ENCODE measurements at places on chromosomes 11 and 22.

- no peak for DNase-seq
Measured at GRCh38 chr22:27175021-27175838, 517.8 kb downstream of the MIAT start.

- DNase-seq, result peak; percentile 3
Measured at GRCh38 chr11:30617762-30618161, 31.6 kb upstream of the MPPED2 start.

GRCh38 chr11:42345933-42346332 is 886.5 kb upstream of the LRRC4C start:
- no peak for DNase-seq

DNA sequence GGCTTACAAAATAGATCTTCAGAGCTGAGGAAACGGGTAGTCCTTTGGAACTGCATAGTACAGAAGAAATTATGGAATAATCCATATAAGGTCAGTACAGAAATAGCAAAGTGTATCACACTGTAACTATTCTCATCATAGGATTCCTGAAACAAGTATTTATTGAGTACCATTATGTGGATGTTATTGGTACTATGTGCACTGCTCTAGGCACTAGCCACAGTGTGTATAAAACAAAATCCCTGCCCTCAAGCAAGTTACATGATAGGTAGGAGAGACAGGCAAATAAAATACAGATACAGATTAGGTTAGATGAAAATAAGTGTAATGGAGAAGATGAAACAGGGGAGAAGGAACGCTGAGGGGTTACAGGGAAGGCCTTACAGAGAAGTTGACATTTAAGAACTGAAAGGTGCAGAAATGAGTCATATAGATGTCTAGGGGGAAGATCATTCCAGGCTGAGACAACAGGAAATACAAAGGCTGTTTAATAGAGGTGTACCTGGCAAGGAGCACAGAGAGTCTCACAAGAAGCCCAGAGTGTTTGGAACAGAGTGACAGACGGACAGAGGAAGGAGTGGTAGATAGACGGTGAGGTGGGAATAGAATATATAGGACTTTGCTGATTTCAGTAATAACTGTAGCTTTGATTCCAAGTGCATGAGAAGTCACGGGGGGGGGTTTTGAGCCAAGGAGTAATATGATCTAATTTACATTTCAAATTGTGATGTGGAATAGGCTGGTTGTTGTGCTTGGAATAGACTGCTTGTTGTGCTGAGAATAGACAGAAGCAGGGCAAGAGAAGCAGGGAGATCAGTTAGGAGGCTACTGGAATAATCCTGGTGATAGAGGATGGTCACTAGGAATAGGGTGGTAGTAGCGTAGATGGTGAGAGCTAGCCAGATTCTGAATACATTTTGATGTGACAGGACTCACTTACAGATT is 13.7 kb downstream of the RNF141 start:
- DNase-seq, result no peak

DNA sequence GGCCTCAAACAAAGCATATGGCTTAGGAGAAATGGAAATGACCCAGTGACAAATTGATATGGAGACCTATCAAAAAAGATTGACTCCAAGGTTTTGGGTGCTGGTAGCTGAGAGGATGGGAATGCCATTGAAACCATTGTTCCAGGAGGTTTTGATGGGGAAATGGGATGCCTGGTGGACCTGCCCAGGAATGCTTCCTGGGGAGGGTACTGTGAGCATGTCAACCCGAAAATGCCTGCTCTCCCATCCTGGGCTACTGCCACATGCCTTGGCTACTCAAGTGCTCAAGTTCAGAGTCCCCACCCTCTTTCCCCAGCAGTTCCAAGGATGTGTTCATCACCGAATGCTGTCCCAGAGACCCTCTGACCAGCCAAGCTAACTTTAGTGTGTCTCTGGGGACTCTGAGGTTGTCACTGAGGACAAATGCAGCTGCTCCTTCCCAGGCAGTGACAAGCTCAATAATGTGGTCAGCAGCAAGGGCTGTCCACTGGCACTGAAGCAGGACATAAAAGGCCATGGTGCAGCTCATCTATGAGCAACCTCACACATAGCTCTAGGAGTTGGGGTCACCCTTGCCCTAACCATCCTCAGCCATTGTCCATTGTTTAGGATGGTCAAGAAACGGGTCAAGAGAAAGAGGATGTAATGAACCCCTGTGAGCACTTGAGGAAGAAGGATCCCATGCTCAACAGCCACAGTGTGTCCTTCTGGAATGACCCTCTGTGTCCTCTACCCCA is 83.7 kb downstream of the TRIM29 start:
- DNase-seq, result no peak

DNA sequence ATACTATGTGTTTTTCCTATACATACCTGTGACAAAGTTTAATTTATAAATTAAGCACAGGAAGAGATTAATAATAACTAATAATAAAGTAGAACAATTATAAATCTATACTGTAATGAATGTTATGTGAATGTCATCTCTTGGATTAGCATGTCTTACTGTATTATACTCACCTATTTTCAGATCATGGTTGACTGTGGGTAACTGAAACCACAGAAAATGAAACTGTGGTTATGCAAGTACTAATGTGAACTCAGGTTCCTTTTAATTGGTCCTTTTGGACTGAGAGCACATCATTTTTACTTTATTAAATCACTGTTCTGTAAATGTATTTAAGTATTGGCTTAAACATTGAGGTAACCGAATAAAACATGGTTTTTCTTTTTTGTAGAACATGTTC is 108.8 kb downstream of the PPP6R3 start:
- no peak for DNase-seq

GRCh38 chr11:69219991-69220390 is 64.3 kb downstream of the SMIM38 start:
- no peak for DNase-seq

GRCh38 chr11:65323813-65324212 is 9.1 kb downstream of the CDC42EP2 start:
- no peak for DNase-seq

DNA sequence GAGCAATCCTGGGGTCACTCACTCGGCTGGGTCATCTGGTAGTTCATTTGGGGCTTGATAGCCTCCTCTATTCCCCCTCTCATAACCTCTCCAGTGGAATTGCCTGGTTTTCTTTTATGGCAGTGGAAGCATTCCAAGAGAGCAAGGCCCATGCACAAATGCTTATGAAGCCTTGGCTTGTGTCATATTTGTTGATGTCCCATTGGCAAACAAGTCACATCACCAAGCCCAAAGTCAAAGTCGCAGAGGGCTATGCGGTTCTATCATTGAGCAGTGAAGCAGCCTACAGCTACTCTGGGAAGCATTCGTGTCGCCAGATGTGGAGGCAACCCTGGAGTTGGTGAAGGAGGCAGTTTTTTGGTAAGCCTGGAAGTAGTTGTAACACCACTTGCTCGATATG is 12.3 kb downstream of the KCTD14 start:
- DNase-seq, result no peak

DNA sequence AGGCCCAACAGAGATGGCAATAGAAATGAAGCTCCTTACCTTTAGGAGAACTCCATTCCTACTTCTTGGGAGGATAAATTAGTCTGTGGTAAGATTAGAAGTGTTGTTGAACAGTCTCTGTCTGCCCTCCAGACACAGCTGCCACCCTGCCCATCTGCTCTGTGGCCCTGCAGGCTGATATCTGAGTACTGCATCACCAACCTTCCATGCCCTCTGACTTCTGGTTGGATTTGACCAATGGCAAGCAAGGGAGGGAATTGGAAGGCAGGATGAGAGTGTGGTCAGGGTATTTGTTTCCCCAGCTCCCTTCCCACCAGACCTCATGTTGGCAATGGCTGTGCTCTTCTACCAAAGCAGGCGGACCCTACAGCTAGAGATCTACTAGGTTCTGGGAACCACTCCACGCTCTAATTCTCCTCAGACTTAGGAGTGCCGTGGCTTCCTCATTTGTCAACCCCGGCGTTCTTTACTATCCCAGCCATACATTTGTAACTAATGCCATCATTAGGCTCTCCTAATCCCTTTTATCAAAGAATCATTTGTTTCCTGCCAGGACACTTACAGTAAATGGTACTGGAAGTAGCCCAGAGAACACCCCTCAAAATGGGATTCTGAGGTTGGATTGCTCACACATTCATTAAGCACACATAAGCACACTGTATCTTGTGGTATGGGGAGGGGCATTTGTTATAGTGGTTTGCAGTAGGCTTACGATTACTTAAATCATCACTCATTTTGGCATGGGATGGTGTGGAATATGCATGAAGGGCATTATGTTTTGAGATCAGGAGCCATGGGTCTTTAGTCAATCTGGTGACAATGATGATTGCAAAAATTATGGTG is 35.4 kb upstream of the CD44 start:
- DNase-seq, result no peak

- DNase-seq, result no peak
Measured at GRCh38 chr11:112694245-112694644, 267.0 kb upstream of the NCAM1 start.

DNA sequence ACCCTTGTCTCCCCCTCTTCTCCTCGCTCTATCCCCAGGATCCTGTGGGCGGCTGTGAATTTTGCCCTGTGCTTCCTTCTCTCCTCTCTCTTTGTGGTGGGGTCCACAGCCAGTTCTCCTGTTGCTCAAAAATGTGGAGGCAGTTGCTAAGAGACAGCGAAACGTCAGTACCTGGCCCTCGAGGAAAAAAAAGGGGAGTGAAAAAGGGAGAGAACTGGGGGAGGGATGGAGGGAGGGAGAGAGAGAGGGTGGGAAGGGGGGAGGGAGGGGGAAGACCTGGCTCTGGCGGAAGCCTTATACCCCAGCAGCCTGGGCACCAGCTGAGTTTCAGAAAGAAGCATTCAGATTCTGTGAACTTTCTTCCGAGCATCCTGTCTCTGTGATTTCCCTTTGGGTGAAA is 2.1 kb upstream of the LRRC55 start:
- no peak for DNase-seq

GRCh38 chr11:2004466-2004865 is 6.8 kb upstream of the H19 start:
- no peak for DNase-seq

- DNase-seq, result no peak
Measured at GRCh38 chr11:15453211-15453765, 338.6 kb downstream of the INSC start.

- no peak for DNase-seq
Measured at GRCh38 chr11:34303028-34303570, 54.7 kb downstream of the ABTB2 start.

- no peak for DNase-seq
Measured at GRCh38 chr11:64723907-64724862, 1.2 kb upstream of the NRXN2 start.

DNA sequence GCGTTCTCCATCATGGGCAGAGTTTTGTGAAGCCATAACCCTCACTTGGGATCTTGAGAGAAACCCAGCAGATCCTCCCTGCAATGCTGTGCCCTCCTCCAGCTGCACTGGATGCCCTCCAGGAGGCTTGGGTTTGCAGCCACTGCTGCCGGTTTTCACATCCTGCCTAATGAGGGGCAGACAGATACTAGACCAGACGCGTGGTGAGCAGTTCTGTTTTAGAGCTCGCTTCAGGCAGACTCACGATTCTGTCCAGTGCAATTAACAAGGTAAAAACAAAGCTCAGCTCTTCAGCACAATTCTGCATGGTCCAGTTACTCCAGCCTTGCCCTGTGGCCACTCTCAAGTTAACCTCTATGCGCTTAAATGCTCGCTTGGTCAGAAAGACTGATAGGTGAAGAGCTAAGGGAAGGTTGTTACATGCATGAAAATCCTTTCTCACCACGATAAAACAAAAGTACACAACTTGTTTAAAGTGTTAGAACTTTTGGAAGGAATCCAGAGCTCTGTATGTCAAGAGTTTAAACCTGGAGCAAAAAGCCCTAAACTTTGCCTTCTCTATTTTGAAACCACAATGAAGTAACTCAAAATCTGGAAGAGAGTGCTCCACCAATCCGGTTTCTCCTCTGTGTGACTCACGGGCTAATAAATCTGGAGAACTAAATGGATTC is 292.3 kb upstream of the FAT3 start:
- no peak for DNase-seq

GRCh38 chr11:86172894-86173293 is 71.7 kb upstream of the EED start:
- DNase-seq, result no peak

DNA sequence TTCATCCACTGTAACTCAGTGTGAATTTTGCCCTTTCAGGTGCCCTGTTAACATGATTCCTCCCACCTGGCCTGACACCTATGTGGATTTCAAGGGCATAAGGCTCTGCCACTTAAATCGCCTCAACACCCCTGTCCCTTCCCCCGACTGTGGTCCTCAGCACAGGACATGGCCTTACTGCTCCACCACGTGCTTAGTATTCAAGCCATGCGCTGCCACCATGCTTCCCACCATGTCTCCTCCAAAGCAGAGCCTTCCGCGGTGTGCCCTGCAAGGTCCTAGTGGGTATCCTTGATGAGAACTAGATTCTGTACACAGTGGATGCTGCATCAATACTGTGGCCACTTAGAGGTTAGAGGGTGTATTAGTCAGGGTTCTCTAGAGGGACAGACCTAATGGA is 51.9 kb downstream of the BUD13 start:
- DNase-seq, result no peak

DNA sequence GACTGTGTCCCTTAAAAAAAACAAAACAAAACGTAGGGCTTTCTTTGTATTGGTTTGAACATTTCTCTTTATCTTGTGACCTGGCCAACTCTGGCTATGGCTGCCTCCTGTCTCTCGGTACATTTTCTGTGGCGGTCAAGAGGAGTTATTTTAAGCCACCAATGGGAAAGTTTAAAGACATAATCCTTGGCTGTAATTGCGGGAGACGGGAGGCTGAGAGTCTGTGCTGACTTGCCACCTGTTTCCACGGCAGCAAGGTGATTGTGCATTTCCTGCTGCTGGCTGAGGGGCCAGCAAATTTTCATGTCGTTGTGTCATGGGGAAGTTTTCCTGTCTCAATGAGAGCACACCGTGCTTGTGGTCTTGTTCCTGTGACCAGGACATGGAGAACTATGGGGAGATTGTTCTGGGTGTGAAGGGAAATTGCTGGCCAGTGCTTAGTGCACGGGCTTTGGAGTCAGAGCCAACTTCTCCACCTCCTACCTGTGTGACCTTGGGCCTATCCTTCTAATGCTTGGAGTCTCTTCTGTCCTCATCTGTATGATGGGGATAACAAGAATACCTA is 11.0 kb downstream of the PTPRJ start:
- no peak for DNase-seq

GRCh38 chr11:1632053-1632714 is 2.6 kb downstream of the KRTAP5-5 start:
- DNase-seq, result no peak

DNA sequence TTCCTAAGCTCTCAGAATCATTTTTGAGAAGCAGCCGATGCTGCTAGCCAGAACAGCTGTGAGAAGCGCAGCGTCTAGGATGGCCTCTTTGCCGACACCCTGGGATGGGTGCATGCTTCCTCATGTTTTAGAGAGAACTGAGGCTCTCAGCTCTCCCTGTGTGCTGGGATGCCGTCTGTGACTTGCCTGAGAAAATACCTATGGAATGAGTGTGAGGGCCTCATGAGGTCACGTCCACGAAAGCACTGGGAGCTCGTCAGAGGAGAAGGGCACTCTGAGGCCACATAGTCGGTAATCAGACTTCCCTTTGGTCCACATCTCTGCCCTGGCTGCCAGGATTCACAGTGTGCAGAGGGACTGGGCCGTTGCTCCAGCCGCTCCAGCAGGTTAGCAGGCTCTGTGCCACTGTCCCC is 54.7 kb downstream of the MICAL3 start:
- DNase-seq, result no peak

GRCh38 chr22:43310798-43311197 is 32.4 kb downstream of the SCUBE1 start:
- DNase-seq, result no peak

All from AML-193 (cell line).